Stimulated activated naive CD4-positive, alpha-beta T cell treated with Interleukin-2 at 50 U/mL for 16 hours (primary cell): ENCODE measurements at places on chromosomes 6 and 20.

GRCh38 chr20:63831993-63832686 lies 1.1 kb upstream of the ZBTB46 start:
- DNase-seq = no peak

DNA sequence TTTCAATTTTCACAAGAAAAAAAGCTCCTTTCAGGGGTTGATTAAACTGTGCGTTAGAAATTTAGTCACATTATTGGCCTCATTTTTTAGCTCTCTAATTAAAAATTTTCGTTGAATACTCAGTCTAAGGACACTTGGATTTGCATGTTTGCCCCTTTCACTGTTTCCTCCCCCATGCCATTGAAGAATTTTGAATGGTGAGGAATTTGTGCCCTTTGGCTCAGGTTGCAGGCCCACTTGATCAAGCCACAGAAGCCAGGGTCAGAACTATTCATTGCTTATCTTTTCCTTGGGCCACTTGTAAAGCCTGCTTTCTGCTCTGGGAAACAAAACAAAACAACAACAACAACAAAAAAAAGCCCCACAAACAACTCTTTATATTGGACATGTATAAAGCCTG lies 12.2 kb downstream of the LIN28B start:
- DNase-seq = no peak

DNA sequence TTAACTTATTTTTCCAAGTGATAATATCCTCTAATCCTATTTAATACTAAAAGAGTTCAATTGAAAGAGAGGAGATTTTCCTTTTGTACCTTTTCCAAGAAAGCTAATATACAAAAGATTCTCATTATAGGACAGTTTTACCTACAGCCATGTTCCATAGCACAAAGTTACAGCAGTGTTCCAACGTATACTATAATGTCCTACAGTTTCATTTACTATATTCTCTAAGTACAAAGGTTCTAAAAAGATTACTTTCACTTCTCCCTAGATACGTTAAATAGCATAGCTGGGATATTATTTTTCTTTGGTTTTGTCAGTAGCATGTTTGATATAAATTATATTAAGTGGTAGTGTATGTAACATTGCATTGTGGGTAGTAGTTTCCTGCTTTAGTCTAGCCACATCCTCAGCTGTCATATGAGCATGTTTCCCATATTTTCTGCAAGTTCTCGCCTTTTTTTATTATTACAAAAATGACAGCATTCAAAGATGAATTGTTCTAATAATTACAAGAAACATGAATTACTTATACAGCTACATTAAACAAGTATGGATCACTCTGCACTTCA lies 4.4 kb upstream of the RUNX2 start:
- no peak for DNase-seq

DNA sequence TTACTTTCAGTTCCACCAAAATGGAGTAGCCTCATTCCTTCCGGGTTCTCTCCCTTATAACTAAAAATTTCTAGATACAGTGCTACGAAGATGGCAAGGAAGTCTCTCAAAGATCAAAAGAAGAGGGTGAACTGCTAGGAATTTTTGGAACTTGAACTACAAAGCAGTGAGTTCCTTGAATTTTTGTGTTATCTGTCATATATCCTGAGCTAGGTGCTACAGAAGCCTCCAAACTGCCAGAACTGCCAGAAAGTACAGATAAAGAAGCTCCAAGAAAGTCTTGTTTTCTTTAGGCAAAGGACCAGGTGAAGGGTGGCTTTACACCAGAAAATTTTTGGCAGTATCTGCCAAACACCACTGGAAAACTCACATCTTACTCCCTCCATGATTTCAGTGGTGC lies 218.8 kb upstream of the FLRT3 start:
- DNase-seq = no peak

- DNase-seq = no peak
Measured at GRCh38 chr6:123909989-123910388, 106.3 kb downstream of the NKAIN2 start.
